Inflammatory macrophage treated with lipopolysaccharide for 4 hours (primary cell): ENCODE measurements at places on chromosomes 11 and 22.

GRCh38 chr22:46007003-46007847, 30.3 kb upstream of the WNT7B start:
- peak; percentile 85 for DNase-seq

DNA sequence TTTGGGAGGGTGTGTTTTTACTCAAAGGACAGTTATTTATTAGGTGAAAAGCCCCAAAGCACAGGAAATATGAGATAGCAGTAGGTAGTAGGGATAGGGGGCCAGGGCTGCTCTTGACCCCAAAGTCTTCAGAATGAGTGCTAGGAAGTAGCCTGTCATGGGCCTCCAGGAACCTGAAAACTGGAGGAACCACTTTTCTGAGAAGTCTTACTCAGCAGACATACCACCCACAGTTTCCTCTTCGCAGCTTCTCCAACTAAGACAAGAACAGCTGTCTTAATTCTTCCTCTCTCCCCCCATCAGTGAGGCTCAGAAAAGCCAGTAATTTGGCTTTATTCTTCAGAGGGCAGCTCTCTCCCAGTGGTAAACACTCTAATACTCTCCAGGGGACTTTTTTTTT, 84.0 kb upstream of the CTSC start:
- DNase-seq, result peak; percentile 92

- no peak for DNase-seq
Observed at GRCh38 chr11:111912535-111912934, at the start of gene HSPB2. HSPB2 (plus strand) TSS chr11:111912734; CDS start chr11:111912830, 96 bp downstream.

GRCh38 chr11:116193321-116194131, 579.3 kb downstream of the BUD13 start:
- DNase-seq, result no peak

- DNase-seq, result no peak
Observed at GRCh38 chr22:29810216-29810615, 27.9 kb downstream of the ASCC2 start.

DNA sequence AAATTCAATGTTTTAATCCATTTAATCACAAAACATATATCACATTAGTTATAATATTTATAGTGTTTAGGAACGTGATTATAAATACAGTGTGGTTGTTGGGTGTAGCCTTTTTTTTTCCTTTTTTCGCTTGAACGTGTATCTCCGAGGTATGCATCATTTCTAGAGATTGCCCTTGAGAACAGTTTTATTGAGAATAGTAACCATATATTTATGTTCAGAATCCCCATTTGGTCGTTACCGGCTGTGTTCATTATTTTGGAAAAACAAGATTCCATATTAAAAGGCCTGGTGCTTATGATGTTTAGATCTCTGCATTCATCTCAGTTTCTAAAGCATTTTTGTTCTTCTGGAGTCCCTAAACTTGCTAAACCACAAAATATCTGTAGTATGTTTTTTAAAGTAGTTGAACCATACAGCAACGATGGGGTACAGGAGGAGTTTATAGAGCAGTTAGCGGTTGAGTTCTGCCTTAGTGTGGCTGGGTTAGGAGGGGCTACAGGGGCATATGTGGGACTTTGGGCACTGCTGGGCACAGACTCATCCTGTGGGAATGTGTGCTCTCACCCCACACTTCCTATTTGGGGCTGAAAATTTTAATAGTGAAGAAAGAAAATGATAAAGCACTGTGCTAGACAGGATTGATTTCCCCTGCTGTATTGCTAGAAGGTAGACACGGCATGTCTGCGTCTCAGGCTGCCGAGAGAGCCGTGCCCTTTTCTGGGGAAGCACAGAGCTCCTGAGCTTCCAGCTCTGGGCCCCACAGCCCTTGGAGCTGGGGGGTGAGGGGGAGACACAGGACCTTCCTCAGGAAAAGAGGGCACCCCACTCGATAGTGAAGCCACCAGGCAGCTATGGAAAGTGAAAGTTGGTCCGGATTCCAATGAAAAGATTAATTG, 81.5 kb upstream of the PPARA start:
- peak; percentile 44 for DNase-seq

GRCh38 chr11:90134478-90135003, at the start of gene NAALAD2:
NAALAD2 (plus strand) TSS chr11:90134663; CDS start chr11:90134759, 96 bp downstream.
- DNase-seq, result no peak

GRCh38 chr11:70174547-70175235, 28.4 kb upstream of the FADD start:
- DNase-seq, result no peak
